ENCODE measurements at places on chromosomes 4 and X. TPM values are rescaled to one million over a fixed set of nuclear protein-coding genes. Genes with fewer than 3 reads are reported as not detected.

CWH43 gene
- not detected for total RNA-seq

RNF175 gene
- total RNA-seq: 5.9 TPM

TREX2 gene
- 1.0 TPM for total RNA-seq

PDE6B gene
- total RNA-seq: 8.5 TPM

SSX2 gene
- total RNA-seq: not detected

TKTL2 gene
- not detected for total RNA-seq

SOX3 gene
- not detected for total RNA-seq

HERC6 gene
- 2.6 TPM for total RNA-seq

NXF2 gene
- total RNA-seq: not detected

DKC1 gene
- total RNA-seq: 40.5 TPM

ADH1A gene
- total RNA-seq: 0.66 TPM

EVC gene
- total RNA-seq: 25.9 TPM

GAGE12J gene
- not detected for total RNA-seq

SATL1 gene
- not detected for total RNA-seq

CD99 gene
- total RNA-seq: 142 TPM

SHISA3 gene
- total RNA-seq: 3.8 TPM

FAT1 gene
- 87.2 TPM for total RNA-seq

GNRHR gene
- not detected for total RNA-seq

TMEM47 gene
- total RNA-seq: 36.8 TPM

KCNIP4 gene
- total RNA-seq: 0.66 TPM

ZDHHC15 gene
- 2.9 TPM for total RNA-seq

EMCN gene
- 27.5 TPM for total RNA-seq

MID1 gene
- 10.8 TPM for total RNA-seq

GPR34 gene
- total RNA-seq: 8.5 TPM

ARHGEF38 gene
- not detected for total RNA-seq

PTTG2 gene
- total RNA-seq: not detected

SCML2 gene
- total RNA-seq: 3.9 TPM
